C1 segment of cervical spinal cord (tissue), 14 donors: ENCODE measurements at places on chromosomes 5 and 9.

GRCh38 chr5:37310360-37310759 is 60.5 kb downstream of the NUP155 start:
- no peak for DNase-seq

DNA sequence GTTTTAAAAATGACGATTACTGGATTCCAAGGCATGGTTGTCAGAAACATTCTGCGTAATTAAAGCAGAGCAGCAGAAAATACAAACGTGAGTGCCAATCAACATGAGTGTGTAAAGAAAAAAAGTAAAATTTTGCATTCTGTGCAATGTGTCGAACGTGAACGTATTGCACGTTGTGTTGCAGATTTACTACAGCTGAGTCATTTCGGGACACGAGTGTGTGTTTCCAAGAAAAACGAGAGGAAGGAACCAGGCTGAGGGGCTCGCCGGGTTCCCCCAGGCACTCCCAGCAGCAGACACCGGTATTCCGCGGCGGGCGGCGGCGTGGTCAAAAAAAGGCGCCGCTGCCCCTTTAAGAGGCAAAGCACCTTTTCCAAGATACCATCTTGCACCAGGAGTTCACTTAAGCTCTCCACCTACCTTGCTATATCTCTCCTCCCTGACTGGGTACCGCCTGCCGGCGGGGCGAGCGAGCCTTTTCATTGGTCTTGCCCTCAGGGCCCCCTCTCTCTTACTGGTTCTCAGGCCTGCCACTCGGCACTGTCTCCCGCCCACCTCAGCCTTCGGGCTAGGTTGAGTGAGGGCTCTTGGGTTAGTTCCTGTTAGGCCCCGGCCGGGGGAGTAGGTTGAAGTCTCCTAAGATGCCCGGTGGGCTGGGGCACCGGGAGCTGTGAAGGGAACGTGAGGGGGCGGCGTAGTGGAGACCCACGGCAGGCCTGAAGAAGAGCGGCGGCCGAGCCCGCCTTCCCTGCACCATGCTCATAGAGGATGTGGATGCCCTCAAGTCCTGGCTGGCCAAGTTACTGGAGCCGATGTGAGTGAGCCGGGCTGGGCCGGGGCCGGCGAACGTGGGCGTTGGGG is at the start of gene RBM27:
Gene RBM27 (plus strand): TSS at position 595 of the 861 bp plus-strand sequence. CDS start 161 bp downstream, at position 756.
- peak; percentile 99 for DNase-seq

- DNase-seq: no peak
Measured at GRCh38 chr5:90173299-90174030, 236.1 kb downstream of the CETN3 start.

- no peak for DNase-seq
Measured at GRCh38 chr9:1458503-1458902, 408.3 kb downstream of the DMRT2 start.

DNA sequence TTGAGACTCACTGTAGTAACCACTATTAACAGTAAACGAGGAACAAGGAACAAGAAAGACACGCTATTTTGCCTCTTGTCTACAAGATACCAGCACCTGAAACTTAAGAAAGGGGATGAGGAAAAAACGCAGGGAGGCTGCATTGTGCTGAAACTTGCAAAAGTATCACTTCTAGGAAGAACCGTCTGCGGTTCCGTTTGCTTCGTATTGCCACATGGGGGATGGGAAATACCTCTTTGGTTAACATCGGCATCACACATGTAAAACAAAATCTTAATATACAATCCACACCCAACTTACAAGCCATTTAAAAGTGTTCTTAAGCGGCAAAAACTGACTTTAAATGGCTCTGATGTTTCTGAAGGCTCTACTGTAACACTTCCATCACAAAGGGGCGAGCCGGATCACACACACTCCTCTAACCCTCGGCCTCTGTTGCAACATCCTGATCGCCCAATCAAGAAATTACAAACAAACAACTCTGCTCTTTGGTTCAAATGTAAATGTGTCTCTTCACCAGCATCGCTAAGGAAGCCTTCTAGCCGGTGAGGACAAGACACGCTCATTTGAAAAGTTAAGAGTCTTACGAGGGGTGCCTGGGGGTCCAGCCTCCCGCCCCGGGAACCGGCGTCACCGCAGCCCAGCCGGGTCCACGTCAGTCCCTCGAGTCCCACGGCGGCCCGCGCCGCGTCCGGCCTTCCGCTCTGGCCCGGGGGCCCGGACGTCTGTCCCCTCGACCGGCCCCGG is 621 bp downstream of the SEC16A start:
- DNase-seq: no peak

DNA sequence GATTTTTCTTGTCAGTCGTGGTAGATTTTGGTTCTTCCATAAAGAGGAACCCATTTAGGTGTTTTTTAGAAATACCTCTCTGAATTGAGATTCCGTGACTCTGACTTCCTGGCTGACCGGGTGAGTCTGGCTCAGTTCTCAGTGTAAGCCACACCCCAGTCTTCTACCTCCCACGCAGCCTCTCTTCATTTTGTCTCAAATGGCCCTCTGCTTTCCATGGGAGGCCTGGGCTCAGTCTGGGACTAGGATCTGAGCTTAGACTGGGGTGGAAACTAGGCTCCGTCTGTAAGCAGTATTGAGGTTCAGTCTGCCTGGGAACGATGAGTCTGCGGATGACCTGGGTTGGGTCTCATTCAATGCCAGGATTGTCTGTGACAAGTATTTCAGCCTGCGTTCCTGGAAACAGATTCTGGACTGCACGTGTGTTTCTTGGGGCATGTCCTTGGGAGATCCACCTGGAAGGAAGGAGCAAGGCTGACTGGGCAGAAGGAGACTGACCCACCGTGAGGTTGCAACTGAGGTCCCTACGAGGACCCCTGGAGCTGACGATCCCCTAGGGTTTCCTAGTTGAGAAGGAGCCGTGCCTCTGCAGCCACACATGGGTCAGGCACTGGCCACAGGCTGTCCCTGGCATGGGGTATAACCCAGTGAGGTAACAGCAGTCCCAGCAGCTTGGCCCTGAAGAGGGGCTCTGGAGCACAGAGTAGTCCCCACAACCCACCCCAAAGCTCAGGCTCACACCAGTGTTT is 12.4 kb upstream of the CRB2 start:
- no peak for DNase-seq

DNA sequence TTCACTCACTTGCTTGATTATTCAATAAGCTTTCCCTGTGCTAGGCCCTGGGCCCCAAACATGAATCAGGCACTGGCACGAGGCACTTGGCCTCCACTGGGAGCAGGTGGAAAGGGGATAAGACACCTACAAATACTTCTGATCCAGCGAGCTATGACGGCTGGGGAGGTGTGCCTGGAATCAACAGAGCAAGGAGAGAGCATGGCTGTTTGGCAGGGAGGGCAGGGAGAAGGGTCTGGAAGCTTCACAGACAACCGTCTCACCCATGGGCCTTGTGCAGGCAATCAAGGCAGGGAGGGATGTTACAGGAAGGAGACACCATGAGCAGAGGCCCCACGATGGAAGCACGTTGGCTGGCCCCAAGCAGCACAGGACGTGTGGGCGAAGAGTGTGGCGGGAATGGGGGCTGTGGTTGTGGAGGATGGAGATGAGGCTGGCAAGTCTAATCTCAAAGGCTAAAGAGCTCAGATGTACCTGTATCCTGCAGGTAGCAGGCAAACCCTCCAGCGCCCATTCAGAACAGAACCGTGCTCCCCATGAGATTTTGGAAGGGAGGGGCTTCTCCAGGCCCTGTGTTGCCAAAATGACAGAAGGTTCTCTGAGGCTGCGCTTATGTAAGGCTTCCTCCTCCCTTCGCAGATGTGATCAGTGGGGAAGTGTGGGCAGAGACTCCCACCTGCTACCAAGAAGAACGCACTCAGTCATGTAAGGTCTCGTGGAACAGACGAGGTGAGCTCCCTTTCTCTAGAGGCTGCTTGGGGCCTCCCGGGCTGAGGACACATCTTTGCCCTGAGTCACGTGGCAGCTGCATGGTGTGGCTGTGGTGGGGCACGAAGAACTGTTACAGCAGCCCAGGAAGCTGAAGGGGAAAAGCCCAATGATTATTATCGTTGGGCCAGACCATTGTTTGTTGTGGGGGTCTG is 189.7 kb downstream of the DAB2IP start:
- no peak for DNase-seq

DNA sequence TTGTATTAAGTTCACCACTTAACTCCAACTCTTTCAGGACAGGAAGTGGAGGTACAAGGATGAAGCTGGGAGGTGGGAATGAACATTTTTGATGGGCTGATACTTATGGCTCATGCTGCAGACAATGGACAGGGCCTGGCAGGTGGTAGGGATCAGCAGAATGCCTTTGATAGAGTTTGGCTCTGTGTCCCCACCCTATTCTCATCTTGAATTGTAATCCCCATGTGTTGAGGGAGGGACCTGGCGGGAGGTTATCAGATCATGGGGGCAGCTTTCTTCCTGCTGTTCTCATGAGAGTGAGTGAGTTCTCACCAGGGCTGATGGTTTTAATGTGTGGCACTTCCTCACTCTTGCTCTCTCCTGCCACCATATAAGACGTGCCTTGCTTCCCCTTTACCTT is 87.3 kb upstream of the PRLR start:
- no peak for DNase-seq

GRCh38 chr5:151684690-151685361 is 1.9 kb downstream of the SPARC start:
- peak; percentile 44 for DNase-seq

- no peak for DNase-seq
Measured at GRCh38 chr5:57780306-57780960, 297.8 kb upstream of the ACTBL2 start.

DNA sequence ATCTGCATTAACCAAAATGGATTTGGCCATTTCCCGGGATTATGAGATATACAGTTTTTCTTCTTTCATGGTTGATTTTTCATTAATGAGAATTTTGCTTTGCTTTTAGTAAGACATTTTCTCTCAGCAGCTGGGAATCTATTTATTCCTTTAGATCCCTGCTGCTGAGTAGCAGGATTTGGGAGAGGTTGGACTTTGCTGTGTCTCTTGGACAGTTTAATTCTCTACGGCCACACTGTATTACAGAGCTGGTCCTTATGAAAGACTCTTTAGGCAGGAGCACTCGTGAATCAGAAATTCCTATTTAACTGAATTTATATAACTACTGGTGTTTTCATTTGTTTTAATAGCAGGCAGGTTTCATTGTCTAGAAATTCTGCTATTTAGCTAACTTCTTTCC is 1.6 kb downstream of the UNC13B start:
- DNase-seq: no peak

DNA sequence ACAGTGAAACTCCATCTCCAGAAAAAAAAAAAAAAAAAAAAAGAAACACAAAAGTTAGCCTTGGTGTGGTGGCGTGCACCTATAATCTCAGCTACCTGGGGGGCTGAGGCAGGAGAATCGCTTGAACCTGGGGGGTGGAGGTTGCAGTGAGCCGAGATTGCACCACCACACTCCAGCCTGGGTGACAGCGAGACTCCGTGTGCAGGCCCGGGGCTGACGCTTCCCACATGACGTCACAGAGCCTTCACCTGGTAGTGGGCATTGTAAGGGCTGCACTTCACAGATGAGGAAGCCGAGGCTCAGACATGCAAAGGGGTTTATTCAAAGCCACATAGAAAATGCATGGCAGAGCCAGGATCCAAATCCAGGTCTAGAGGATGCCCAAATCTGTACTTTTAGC is 114.2 kb downstream of the GAPVD1 start:
- DNase-seq: no peak

GRCh38 chr9:104351726-104352125 is 152.3 kb upstream of the OR13F1 start:
- DNase-seq: no peak

- no peak for DNase-seq
Measured at GRCh38 chr5:137808503-137809135, 54.5 kb upstream of the HNRNPA0 start.

- DNase-seq: peak; percentile 11
Measured at GRCh38 chr9:134778841-134779411, 101.7 kb upstream of the FCN2 start.

DNA sequence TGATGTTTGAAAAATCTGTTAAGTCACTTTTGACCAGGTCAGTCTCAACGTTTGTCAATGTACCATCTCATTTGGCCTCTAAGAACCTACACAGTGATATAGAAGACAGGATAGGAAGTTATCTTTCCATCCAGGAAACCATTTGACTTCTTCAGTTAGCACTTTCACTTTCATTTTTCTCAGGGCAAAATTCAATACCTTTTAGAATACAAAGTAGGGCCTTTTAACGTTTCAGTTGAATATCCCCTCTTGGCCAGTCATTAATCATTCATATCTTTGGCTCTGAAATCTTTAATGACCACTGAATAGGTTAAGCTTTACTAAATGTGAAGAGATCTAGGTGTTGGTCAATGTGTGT is 101.1 kb upstream of the GNAQ start:
- no peak for DNase-seq

- no peak for DNase-seq
Measured at GRCh38 chr5:157271740-157272271, 5.9 kb downstream of the CYFIP2 start.

- no peak for DNase-seq
Measured at GRCh38 chr9:131605770-131606590, 60.7 kb downstream of the PRRT1B start.

- DNase-seq: no peak
Measured at GRCh38 chr9:100759215-100759614, 181.3 kb downstream of the CAVIN4 start.

DNA sequence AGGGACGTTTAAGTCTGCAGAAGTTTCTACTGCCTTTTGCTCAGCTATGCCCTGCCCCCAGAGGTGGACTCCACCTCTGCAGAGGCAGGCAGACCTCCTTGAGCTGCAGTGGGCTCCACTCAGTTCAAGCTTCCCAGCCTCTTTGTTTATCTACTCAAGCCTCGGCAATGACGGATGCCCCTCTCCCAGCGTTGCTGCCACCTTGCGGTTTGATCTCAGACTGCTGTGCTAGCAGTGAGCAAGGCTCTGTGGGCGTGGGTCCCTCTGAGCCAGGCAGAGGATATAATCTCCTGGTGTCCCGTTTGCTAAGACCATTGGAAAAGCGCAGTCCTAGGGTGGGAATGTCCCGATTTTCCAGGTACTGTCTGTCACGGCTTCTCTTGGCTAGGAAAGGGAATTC is 2188.5 kb upstream of the WWC1 start:
- no peak for DNase-seq

- no peak for DNase-seq
Measured at GRCh38 chr9:91611582-91611981, 187.9 kb upstream of the NFIL3 start.
